ENCODE measurements at places on chromosomes 2 and 18. TPM values are rescaled to one million over a fixed set of nuclear protein-coding genes. Genes with fewer than 3 reads are reported as not detected.
A peak's percentile ranks its signal among the peaks of the same experiment; 100 is the strongest.

Gene PROM2
- 0.06 TPM for total RNA-seq

Gene MC4R
- not detected for total RNA-seq

Gene HOXD13
- not detected for total RNA-seq

Gene LOXHD1
- total RNA-seq = not detected

DNA sequence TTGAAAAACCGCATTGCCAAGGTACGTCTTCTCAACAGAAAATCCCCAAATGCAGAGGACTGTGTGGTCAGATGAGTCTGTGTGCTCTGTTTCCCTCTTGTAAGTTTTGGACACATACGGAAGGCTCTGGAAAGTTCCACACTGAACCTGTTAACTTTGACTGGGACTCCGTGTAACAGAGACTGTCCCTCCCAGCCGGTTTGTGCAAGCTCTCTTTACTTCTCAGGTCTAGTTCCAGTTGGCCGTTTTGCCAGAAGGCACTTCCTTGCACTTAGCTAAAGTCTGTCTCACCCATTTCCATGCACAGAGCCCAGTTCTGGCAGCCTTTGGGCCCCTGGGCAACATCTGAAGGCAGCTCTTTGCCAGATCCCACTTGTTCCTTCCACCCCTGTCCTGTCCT lies 22.0 kb downstream of the EFHD1 start:
- no peak for DNase-seq

DNA sequence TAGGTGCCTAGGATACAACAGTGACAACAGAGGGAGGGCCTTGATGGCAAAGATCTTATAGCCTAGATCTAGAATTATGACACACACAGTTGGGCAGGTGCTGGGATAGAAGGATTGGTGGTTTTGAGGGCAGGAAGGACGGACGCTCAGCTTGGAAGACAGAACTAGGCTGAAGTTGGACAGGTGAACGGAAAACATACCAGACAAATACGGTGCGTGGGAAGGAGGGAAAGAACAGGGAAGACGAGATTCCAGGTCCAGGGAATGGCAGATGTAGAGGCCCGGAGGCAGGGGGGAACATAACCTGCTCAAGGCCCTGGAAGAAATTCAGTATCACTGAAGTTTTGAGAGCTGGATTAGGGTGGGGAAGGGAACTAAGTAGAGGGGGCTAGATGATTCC lies 40.8 kb downstream of the CRACDL start:
- no peak for DNase-seq

- peak; percentile 32 for DNase-seq
Measured at GRCh38 chr2:99559075-99559662, 69.4 kb upstream of the REV1 start.

GRCh38 chr18:31149351-31149750 lies 13.3 kb downstream of the DSC1 start:
- DNase-seq = no peak

GRCh38 chr2:3301001-3301400 lies 76.6 kb downstream of the EIPR1 start:
- DNase-seq = no peak

DNA sequence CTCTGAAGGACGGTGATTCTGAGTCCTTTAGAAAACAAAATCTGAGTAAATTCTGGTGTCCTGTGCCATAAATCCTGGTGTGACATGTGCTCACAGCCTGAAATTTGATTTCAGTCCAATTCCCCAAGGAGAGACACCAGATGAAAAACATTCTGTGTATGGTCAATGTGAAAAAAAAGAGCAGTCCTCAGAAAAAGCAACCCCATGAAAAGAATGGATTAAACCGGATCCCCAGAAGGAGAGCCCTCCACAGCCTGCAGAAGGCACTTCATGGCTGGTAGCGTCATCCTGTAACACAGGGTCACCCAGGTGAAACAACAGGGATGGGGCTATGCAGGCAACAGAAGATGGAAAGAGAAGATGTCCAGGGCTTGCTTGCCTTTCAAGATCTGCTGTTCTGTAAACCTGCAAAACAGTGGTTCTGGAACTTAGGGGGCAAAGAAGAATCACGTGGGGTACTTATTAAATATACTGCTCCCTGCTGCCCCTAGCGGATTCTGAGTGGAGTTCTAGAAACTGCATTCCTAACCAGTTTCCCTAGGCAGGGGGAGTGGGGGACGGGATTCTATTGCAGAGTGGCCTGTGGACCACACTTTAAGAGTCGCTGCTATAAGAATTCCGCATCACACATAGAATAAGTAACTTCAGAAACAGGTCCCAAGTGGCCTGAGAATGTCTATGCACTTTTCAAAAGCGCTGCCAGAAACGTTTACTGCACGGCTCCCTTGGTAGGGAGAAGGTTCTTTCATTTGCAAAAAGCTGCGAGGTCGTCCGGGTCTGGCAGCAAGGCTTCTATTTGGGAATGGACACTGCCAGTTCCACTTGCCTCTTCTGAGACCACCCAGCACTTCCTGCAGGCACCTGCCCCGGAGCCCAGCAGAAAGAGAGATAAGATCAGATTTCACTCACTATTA lies 118.9 kb upstream of the ARL5A start:
- DNase-seq = peak; percentile 21

DNA sequence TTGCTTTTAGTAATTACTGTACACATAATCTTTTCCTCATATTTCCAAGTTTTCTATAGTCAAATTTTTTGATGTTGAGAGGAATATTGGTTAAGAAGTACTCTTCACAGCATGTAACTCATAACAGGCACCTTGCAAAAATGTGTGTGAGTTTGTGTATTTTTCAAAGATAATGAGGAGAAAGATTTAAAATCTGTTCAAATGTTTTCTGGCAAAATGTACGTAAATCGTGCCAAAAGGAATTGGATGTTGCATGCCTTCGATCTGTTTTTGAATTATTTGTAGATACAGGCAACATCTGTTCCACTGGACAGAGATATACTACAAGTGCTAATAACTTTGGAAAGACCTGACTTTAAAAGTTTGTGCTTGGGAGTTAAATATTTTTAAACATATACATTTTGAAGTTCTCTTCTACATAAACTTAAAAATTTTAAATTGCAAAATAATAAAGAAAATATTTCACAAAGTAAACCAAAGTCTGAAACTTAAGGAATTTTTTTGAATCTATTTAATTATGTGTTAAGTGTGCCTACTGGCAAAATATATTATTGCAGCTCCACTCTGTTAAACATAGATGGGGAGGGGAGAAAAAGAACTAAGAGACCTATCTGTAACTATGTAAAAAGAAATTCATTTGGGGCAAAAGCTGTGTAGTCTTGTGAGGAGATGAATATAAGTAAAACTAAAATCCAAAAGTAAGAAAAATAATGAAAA lies 133.5 kb upstream of the UBE2E3 start:
- DNase-seq = no peak

GRCh38 chr2:40363231-40363630 lies 88.7 kb downstream of the SLC8A1 start:
- no peak for DNase-seq

- DNase-seq = no peak
Measured at GRCh38 chr2:220482716-220483115, 855.3 kb downstream of the SLC4A3 start.
